ENCODE measurements at places on chromosomes 2 and 18. TPM values are rescaled to one million over a fixed set of nuclear protein-coding genes. Genes with fewer than 3 reads are reported as not detected.

The CPO gene
- 0.41 TPM for total RNA-seq

GRCh38 chr2:151952691-151953456 lies 124.7 kb upstream of the ARL5A start:
- H3K4me3 ChIP-seq: no peak overlapping the region
- no peak for DNase-seq
- H3K27me3 ChIP-seq: no peaks in the 10 kb centered on the region
- no peak overlapping the region for H3K27ac ChIP-seq

The ERBB4 gene
- total RNA-seq: 152 TPM

DNA sequence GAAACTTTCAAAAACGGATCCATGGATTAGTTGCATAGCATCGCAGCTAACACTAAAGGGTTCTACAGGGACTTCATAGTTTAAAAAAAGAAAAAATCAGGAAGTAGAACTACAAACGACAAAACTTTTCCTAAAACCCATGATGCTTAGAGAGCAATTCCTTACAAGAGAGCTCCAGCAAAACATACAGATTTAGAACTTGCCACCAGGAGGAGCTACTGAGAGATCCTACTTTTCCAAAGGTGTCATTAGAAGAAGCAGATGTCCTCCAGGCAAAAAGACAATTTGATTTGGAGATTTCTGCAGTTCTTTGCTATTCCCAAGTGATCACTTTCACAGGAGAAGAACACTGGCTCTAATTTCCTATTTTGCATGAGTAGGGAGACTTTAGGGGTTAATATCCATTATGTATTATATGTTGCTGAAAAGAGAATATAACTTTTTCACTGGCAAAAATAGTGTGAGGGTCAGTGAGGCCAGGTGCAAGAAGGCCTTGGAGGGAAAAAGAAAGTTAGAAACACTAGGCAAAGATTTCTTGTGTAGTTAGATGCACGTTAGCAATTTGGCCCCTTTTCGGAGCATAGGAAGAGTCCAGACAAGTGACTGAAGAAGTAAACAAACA lies 436.2 kb downstream of the SUCLG1 start:
- no peak overlapping the region for H3K27ac ChIP-seq
- no peaks in the 10 kb centered on the region for H3K36me3 ChIP-seq
- H3K27me3 ChIP-seq: no peaks in the 10 kb centered on the region
- H3K4me3 ChIP-seq: no peak overlapping the region
- no peaks in the 10 kb centered on the region for H3K4me1 ChIP-seq
- peak; percentile 69 for DNase-seq

- H3K4me3 ChIP-seq: no peak overlapping the region
- no peaks in the 10 kb centered on the region for H3K27me3 ChIP-seq
- H3K36me3 ChIP-seq: no peaks in the 10 kb centered on the region
- peak; percentile 4 for DNase-seq
These were observed 929.1 kb downstream of the DSC3 start for GRCh38 chr18:30113454-30113853.

The ASXL3 gene
- 10.4 TPM for total RNA-seq

- H3K36me3 ChIP-seq: no peaks in the 10 kb centered on the region
- no peaks in the 10 kb centered on the region for H3K27me3 ChIP-seq
- H3K4me3 ChIP-seq: no peak overlapping the region
- no peaks in the 10 kb centered on the region for H3K4me1 ChIP-seq
- no peak for DNase-seq
- H3K27ac ChIP-seq: no peak overlapping the region
These were observed 172.0 kb upstream of the NRP2 start for GRCh38 chr2:205510345-205510744.

GRCh38 chr2:70898363-70899240 lies 37.1 kb upstream of the ATP6V1B1 start:
- H3K36me3 ChIP-seq: no peaks in the 10 kb centered on the region
- peaks cover 80% of the 10 kb centered on the region for H3K27me3 ChIP-seq
- peaks cover 13% of the 10 kb centered on the region for H3K4me1 ChIP-seq
- DNase-seq: no peak
- H3K4me3 ChIP-seq: no peak overlapping the region

DNA sequence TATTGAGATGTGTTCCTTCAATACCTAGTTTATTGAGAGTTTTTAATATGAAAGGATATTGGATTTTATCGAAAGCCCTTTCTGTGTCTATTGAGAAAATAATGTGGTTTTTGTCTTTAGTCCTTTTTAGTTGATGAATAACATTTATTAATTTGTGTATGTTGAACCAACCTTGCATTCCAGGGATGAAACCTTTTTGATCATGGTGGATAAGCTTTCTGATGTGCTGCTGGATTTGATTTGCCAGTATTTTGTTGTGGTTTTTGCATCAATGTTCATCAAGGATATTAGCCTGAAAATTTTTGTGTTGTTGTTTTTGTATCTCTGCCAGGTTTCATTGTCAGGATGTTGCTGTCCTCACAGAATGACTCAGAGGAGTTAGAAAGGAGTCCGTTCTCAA lies 1710.4 kb downstream of the SUCLG1 start:
- H3K27me3 ChIP-seq: no peaks in the 10 kb centered on the region
- H3K27ac ChIP-seq: no peak overlapping the region
- no peak for DNase-seq
- H3K4me1 ChIP-seq: no peaks in the 10 kb centered on the region
- no peaks in the 10 kb centered on the region for H3K36me3 ChIP-seq

The ZSWIM2 gene
- not detected for total RNA-seq

The PPP1CB gene
- 358 TPM for total RNA-seq

DNA sequence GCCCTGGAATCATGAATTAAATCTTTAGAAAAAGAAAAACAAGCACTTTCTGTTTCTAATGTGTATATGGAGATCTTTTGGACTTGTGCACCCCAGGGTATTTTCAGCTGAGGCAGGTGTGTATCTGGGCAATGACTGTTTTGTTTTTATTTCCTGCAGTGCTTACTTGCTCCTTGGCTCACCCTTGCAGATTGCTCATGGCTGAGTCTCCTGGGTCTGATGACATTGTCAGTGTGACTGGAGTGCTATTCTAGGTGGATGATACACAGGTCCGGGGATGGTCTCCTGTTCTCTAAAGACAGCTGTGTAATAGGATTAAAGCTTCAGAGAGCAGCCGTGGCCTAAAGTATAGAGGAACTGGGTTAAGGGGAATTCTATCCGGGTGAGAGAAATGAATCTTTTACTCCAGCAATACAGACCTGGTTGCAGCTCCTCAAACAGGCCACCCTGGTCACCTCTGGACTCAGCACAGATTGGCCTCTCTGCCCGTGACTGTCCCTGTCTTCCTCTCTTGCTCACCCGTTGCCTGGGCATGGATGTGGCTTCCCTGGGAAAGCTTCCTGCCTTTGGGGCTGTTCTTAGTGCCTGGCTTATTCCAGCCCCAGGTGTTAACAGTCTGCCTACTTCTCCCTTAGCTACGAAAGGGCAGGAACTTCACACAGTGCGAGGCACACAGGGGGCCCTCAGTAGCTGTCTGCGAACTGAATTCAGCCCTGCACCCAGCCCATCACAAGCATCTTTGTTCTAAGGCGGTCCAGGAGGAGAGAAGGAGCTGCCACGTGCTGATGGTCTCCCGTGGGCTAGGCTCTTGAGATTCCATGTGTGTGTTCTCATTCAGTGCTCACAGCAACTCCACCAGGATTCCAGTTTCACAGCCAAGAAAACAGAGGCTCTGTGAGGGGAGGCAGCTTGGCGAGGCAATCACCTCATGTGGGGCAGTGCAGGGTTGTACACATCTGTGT lies 84.3 kb downstream of the ACOXL start:
- no peaks in the 10 kb centered on the region for H3K4me1 ChIP-seq
- no peaks in the 10 kb centered on the region for H3K27me3 ChIP-seq
- no peak overlapping the region for H3K4me3 ChIP-seq
- no peaks in the 10 kb centered on the region for H3K36me3 ChIP-seq
- no peak overlapping the region for H3K27ac ChIP-seq

The PDE1A gene
- 70.5 TPM for total RNA-seq

All from kidney (tissue), 22 donors.